ENCODE measurements at places on chromosomes 1 and 21.

GRCh38 chr1:38586993-38587646, 272.5 kb downstream of the RRAGC start:
- DNase-seq = no peak

GRCh38 chr1:232704694-232705680, 75.1 kb upstream of the SIPA1L2 start:
- DNase-seq = peak; percentile 63

GRCh38 chr1:93081716-93082115, 2.6 kb downstream of the MTF2 start:
- peak; percentile 64 for DNase-seq

DNA sequence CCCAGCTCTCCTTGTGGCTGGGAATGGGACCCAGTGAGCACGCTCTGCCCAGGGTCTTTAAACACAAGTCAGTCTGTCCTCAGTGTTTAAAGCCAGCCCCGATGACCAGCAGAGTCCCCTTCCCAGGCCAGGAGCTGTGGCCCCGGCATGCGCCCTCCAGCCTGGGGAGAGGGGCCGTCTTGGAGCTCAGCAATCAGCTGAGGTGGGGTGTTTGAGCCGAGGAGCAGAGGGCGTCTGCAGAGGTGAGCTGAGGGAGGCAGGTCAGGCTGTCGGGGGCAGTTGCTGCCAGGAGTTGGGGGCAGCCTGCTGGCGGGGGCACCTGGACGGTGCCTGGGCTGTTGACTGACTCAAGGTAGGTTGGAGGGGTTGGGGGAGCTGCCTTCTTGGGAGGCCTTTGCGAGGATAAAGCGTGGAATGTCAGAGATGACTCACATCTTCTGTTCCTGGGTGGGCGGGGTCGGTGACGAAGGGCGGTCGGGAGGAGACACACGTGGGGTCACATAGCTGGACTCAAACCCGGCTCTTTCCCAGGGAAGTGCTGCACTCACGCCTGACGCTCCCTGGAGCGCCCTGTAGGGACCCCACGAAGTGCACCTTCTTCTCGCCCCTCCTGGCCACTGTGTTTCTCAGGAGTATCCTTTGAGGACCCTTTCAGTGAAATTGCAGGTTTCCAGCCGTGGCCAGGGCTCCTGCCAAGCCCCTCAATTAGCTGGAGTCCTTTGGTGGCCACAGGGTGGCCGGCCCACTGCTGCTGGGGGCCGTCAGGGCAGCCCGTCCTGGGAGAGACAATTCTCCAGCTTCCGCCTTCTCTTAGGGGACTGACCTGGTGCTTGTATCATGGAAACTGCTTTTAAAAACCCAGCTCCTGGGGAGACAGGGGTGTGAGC, 86.2 kb downstream of the SIK1 start:
- DNase-seq = peak; percentile 95

DNA sequence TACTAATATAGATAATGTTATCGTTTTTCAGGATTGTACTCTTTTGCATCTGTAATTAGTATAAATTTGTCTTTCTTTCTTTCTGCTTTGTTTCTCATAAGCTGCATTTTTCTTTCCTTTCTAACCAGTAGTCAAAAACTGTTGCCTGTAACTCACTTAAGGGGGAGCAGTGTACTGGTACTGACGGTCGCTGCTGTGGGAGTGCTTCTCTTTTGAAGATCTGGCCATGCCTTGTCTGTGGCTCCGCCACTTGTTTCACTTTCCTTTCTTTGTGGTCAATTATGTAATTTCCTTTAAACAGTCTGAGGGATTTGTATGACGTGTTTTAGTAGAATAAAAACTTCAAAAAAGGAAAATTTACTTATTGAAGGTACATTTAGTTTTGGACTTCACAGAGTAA, 37.0 kb downstream of the MIA3 start:
- DNase-seq = peak; percentile 28

DNA sequence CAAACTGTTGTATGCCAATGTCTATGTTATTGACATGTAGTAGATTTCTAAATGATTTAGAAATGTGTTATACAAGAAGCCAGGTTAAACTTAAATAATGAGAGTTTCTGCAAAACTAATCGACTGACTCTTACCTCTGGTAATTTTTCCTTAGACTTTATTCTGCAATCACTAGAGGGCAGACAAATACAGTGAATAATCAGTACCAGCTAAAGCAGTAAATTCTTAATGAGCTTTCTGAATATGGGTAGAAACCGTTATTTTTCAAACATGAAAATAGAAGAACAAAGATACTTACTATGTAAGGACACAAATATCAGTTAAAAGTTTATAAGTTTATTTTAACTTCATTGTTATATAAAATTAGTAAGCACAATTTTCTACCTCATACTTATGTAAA, 97.9 kb upstream of the RGS1 start:
- DNase-seq = no peak

- no peak for DNase-seq
These were observed 317.0 kb downstream of the HHAT start for GRCh38 chr1:210645582-210646257.

DNA sequence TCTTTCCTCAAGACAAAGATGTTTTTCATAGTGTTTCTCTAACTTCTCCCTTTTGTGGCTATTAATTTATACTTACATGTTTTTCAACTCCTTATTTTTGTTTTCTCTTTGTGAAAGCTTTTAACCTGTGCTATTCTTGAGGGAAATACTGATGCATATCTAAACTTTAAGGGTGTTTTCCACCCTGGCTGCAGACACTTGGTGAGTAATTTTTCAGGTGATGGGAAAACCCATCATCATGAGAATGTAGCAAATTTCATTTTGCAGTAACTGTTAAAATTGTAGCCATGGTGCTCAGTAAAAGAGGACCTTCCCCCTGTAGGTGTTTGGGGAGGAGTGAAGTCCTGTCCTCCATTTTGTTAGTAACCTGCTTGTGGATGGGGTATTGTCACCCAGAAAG, 124.2 kb downstream of the LIPI start:
- no peak for DNase-seq

DNA sequence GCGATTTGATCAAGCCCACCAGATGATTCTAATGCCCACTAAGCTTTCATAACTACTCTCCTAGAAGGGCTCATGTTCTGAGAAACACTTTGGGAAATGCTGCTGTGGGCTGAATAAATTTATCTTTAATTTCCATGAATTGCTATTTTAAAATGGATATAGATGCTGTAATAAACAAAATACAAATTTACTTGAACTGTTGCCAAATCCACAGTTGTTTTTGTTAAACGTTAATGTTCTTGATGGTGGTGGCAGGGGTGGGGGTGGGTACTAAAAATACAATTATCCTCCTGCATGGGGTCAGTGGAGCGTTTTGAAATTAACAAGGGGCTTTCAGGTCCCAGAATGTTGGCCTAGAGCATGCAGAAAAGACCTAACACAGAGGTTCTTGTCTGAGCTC, 244.7 kb upstream of the POU3F1 start:
- no peak for DNase-seq

- DNase-seq = peak; percentile 99
These were observed 222.4 kb upstream of the B3GALT2 start for GRCh38 chr1:193408782-193409293.

DNA sequence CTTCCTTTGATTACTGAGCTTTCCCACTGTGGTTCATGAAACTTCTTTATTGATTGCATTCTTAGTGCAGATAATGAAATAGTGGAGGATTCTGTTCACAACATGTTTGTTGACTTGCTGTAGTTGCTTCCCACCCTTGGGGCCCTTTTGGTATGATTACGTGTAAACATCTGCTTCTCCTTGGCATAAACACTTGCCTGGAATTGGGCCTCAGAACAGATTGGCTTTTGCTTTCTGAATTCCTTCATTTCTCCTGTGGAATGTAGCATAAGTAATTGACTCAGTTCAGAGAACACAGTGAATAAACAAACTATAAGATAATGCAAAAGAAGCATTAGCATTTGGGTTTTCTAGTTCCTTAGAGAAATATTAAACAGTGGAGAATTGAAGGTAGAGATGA, 59.5 kb upstream of the LAMC2 start:
- DNase-seq = no peak

DNA sequence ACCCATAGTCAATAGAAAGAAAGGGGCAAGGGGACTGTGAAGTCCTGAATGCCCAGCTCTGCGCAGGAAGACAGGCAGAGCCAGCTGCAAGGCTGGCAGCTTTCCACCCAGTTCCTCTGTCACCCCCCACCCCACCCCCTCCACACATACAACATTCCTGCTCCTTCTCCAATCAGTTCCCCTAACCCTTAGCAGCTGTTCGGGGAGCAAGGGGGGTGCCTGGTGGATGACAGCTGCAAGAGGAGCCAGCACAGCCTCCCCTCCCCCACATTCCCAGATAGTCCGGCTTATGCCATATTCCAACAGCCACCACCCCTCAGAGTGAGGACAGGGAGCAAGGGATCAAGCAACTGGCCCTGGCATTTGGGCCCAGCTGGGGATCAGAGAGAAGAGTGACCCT, 9.7 kb downstream of the ARHGEF2 start:
- no peak for DNase-seq

GRCh38 chr1:17885663-17886320, 130.7 kb downstream of the ACTL8 start:
- DNase-seq = no peak

GRCh38 chr1:58524353-58524945, 22.1 kb downstream of the OMA1 start:
- DNase-seq = no peak

DNA sequence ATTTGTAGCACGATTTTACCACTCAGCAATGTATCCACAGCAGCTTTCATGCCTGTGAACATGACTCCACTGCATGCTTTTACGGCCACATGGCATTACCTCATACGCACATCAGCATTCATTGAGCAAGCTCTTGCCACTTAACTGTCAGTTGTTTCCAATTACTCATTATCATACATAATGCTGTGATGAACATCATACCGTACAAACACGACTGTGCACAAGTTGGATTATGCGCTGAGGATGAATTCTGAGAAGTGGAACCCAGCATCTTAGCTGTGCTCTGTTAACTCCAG, 9.6 kb downstream of the UMODL1 start:
- peak; percentile 68 for DNase-seq

DNA sequence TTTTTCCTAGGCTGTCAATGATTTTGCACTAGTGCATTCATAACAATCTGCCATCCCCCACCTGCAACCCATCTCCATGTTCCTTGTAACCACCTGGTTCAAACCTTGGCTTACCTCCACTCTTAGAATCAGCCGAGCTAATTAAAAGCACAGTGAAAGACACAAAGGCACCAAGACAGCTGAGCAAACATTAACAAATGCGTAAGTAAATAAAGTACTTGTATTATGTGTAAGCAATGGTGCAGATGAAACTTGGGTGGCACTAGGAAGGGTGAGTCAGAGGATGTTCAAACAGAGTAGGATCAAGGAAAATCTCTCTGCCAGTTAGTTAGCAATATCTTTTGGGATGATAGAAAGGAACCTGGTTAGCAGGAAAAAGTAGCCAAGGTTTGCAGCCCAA, 5.1 kb upstream of the FOXJ3 start:
- DNase-seq = no peak

GRCh38 chr1:109249654-109250401, 489 bp downstream of the CELSR2 start:
- DNase-seq = no peak

DNA sequence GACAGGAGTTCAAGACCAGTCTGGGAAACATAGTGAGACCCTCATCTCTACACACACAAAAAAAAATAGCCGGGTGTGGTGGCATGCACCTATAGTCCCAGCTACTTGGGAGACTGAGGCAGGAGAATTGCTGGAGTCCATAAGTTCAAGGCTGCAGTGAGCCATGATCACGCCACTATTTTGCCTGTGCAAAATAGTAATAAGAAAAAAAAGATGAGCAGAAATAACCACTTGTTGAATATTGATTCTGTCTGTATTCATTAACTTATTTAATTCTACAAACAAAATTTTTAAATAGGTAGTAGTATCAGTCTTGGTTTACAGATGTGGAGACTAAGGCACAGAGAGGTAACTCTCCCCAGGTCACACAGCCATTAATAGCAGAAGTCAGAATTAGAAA, 16.9 kb downstream of the LRRC40 start:
- DNase-seq = no peak

DNA sequence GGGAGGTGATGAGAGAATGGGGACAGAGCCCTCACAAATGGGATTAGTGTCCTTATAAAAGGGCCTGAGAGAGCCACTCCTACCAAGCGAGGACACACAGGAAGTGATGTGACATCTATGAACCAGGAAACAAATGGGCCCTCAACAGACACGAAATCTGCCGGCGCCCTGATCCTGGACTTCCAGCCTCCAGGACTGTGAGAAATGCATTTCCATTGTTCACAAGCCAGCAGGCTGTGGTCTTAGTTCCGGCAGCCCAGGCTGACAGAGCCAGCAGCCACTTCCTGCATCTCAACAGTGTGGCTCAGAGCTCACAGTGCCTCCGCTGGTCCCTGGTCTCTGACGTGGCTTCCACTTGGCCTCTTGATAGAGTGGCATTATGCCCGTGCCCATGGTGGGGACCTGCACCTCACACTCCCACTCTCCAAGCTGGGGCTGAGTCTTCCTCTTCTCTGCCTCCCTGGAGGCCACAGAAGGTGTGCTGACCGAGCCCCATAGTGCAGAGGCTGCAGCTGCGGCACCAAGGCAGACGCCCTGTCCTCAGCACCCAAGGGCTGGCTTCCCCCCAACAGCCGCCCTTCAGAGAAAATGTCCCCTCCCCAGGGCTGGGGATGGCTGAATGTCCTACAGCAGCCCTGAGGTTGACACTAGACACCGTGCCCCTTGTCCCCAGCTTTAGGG, 44.9 kb downstream of the ACOT7 start:
- peak; percentile 52 for DNase-seq

DNA sequence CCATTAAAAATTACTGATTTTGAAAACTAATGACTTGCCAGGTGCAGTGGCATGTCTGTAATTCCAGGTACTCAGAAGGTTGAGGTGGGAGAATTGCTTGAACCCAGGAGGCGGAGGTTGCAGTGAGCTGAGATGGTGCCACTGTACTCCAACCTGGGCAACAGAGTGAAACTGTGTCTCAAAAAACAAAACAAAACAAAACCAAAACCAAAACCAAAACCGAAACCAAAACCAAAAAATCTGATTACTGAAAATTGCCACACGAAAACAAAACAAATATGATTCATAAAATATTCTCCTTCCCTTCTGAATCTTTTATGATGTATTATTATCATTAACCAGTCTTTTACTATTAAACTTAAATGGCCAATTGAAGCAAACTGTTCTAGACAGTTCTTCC, 74.1 kb downstream of the SERINC2 start:
- DNase-seq = no peak

- no peak for DNase-seq
These were observed 31.6 kb downstream of the TMCC2 start for GRCh38 chr1:205259324-205259832.

- DNase-seq = no peak
These were observed 10.2 kb upstream of the LRRN2 start for GRCh38 chr1:204695692-204696091.

GRCh38 chr21:14243874-14244273, 27.9 kb downstream of the RBM11 start:
- no peak for DNase-seq

DNA sequence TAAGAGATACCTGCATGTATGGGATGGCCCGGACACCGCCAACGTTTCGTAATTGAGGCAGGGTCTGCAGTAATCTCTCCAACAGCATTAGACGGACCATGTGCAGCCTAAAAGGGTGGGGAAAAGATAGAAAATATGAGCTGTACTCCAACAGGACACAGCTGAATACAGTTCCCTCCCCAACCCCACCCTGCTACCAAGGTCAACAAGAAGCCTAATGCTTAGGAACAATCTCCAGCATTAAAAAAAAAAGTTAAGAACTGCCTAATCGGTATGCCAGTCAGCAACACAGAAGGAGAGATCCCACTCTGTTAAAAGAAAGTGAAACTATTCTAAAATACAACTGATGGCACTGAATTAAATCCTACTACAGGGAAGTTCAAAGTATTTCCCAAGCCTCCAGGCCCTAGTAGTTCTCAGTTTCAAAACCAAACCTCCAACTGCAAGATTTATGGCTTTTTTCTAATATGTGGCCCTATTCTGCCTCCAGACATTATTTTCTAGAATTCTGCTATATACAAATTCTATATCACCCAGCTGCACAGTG, 81.0 kb downstream of the UBR4 start:
- no peak for DNase-seq
